ENCODE measurements at places on chromosomes 16 and 17.

- DNase-seq, result no peak
These were observed 71.8 kb downstream of the IRF8 start for GRCh38 chr16:85970738-85971137.

- peak; percentile 89 for DNase-seq
These were observed 16.9 kb downstream of the CLEC16A start for GRCh38 chr16:10961231-10961630.

DNA sequence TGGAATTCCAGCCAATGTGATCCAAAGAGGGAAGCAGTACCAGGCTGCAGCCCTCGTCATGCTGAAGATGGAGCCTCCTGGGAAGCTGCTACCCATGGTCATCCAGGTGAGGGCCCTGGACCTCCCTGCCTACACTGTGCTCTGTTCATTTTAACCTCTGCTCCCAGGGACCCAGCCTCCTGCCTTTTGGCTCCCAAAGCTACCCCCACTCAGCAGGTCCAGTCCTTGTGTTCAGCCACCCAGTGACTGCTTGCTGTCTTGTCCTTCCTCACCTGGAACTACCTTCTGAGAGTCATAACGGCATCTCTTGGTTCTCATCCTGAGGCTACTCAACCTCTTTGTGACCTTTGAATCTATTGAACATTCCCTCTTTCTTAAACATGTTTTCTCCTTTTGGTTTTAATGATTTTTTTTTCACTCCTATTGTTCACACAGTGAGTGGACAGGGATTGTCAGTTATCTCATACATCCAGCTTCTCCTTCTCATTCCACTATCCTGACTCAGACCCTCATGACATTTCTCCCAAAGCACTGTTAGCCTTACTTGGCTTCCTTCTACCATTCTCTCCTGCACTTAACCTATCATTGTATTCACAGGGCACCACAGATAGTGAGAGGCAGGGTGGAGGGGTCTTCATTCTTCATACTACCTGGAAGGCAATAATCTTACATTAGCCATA, 53.3 kb downstream of the GOSR1 start:
- DNase-seq, result peak; percentile 84

- DNase-seq, result no peak
These were observed 129.4 kb downstream of the TANGO6 start for GRCh38 chr16:68972720-68973119.

GRCh38 chr17:77721846-77722160, 236.7 kb upstream of the TNRC6C start:
- DNase-seq, result no peak

GRCh38 chr16:68676113-68676860, 31.2 kb downstream of the CDH3 start:
- peak; percentile 61 for DNase-seq

- DNase-seq, result peak; percentile 83
These were observed 62.1 kb downstream of the CRISPLD2 start for GRCh38 chr16:84881702-84882521.

DNA sequence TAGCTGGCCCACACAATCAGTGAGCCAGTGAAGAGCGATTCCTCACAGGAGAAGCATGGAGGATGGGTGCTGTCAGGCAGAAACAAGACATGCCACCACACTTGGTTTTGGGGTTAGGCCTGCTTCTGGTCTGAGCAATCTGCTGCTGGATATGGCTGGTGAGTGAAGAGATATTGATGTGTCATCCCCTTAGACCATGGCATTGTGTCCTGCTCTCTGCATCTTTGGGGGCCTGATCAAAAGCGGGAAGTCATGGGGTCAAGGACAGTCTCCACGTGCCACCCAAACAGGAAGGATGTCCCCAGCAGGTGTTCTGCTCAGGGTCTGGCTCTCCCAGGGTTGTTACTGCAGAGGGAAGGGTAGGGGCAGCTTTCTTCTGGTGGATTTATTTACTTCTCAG, 140.7 kb downstream of the PRKCB start:
- no peak for DNase-seq

DNA sequence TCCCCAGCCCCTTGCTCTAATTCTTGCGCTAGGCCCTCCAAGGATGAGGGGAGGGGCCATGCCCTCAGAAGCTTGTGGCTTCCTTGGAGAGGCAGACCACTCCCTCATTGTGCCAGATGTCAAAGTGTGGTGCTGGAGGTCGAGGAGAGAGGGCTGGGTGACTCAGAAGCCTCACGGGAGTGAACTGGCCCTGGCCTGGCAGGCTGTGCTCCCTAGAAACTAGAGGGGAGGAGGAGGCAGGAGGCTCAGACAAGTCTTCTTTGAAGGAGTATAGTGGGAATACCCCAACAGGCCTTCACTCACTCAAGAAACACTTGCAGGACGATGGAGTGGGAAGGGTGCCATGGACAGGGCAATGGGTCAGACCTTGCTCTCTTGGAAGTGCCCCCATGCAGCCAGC, 18.5 kb downstream of the ANKRD40 start:
- peak; percentile 74 for DNase-seq

DNA sequence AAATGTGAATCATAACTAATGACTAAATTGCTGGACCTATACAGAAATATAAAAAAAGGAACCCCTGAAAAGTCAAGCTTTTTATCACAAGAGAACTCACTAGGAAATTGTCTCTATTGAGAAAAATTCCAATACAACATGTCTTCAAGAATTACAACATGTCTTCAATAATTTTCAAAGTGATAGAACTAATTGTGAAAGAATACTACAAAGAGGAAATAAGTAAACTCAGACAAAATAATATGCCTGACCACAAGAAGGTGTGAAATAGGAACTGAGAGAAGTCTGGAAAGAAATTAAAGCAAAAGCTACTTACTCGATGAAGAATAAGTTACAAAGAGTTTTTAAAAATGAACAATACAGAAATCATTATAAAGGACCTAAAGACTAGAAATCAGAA, 29.9 kb upstream of the OR1G1 start:
- DNase-seq, result no peak

GRCh38 chr17:34234616-34235015, 20.5 kb upstream of the CCL2 start:
- no peak for DNase-seq

DNA sequence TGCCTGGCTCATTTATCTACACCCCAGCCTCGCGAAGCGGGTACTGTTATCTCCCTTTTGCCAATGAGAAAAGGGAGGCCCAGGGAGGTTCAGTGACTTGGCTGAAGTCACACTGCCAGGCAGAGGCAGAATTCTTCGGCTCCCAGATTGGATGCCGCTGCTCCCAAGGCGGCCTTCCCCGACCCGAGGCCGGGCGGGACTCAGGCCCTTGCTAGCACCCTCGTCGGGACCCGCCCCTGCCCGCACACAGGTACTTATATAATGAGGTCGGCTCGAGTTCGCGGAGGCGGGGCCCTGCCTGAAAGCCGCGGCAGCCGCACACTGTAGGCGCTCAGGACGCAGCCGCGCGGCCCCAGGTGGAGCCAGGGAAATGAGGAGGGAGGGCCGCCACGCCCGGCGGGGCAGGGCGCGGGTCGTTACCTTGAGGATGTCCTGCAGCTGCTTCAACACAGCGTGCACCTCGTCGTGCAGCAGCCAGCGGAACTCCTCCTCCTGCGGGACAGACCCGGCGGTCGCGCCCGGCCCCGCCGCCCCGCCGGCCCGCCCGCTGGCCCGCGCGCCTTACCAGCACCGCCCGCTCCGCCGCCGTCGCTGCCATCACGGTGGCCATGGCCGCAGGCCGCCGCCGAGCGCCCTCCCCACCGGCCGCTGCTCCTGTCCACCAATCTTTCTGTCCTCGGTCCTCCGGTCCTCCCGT, at the start of gene ROGDI:
Gene ROGDI (minus strand): TSS at position 672 of the 697 bp plus-strand sequence. CDS start 62 bp downstream, at position 610.
- DNase-seq, result peak; percentile 66

GRCh38 chr16:56629531-56629930, 2.9 kb upstream of the MT1M start:
- no peak for DNase-seq

GRCh38 chr17:74031316-74032090, 172.0 kb upstream of the RPL38 start:
- no peak for DNase-seq

- DNase-seq, result no peak
These were observed 2.1 kb upstream of the CAMKK1 start for GRCh38 chr17:3894911-3895343.

- DNase-seq, result no peak
These were observed 355.0 kb downstream of the KIF2B start for GRCh38 chr17:54177606-54178308.

- no peak for DNase-seq
These were observed 14.6 kb downstream of the CACNA1H start for GRCh38 chr16:1167276-1168107.

- peak; percentile 36 for DNase-seq
These were observed 10.1 kb upstream of the SLC16A5 start for GRCh38 chr17:75077496-75078283.

DNA sequence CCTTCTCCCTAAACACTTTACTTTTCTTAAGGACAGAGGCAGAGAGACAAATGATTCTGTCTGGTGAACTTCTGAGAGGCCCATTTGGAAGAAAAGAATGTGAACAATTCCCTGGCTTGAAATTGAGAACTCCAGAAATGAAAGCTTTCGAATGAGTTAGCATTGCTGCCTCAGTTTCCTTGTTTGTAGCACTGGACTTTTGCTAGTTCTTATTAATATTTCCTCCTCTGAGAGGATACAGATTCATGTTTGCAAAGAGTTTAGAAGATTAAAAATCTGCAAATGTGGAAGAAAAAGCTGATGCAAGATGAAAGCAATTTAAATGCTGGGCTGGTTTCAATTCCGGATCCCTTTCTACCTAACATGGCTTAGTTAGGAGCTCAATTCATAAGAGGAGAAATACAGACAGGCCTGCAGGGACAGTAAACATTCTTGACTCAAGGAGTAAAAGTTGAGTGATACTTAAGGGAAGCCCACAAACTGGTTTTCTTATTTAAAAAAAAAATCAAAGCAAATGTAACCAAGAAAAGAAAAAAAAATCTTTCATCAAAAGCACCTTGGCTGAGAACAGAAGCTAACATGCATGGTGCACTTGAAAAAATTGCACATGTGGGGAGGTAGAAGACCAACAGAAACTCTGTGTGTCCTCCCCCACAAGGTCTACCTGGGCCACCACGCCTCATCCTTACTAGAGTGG, 27.1 kb downstream of the HNF1B start:
- peak; percentile 33 for DNase-seq

DNA sequence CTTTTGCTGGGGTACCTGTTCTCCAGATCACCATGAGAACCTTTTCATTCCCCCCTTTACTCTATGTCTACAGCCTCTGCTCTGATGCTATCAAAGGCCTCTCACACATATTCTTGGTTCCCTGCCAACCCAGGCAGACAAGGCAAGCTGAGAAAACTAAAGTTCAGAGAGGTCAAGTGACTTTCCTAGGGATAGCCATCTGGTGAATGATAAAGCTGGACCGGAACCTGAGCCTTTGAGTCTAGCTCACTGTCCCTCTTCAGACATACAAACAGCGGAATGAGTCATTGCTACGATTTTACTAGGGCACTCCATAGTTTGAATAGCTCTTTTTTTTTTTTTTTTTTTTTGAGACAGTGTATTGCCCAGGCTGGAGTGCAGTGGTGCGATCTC, 73.3 kb downstream of the XYLT1 start:
- DNase-seq, result no peak

- DNase-seq, result peak; percentile 52
These were observed 36.0 kb downstream of the ARHGAP23 start for GRCh38 chr17:38464251-38464722.

DNA sequence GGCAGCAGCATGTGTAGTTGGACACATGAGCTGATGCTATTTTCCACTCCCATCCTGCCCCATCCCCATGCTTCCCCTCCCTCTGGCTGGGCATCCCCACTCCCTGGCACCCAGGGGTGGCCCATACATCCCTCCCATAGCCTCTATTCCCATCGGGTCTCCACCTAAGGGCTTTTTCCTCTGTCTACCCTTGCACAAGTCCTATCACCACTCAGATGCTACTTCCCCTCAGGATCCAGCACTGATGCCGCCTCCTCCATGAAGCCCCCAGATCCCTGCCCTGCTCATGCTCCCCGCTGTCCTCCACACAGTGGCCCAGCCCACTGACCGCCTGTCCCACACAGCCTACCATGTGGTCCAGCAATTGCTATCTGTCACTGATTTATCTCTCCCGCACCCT, 15.8 kb downstream of the TRPV1 start:
- DNase-seq, result no peak

DNA sequence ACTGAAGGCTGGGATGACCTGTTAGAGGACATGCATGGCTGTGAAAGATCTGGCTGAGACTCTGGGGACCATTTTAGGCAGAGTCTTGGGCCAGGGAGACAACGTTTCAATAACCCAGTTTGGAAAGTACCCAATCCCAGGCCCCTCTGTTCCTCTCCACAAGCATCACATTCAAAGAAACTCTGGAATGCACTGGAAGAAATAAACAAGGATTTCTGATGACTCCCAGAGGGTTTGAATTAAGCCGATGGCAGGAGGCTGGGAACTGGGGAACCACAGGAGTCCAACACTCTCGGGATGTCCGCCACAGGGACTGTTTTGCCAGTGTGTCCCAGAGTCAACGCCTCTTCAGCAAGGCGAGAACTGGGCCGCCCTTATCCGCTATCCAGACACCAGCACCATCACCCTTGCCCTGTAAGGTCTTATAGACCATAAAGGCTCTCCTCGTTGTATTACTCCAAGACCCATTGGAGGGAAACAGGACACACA, 3.3 kb downstream of the PMP22 start:
- DNase-seq, result peak; percentile 24

DNA sequence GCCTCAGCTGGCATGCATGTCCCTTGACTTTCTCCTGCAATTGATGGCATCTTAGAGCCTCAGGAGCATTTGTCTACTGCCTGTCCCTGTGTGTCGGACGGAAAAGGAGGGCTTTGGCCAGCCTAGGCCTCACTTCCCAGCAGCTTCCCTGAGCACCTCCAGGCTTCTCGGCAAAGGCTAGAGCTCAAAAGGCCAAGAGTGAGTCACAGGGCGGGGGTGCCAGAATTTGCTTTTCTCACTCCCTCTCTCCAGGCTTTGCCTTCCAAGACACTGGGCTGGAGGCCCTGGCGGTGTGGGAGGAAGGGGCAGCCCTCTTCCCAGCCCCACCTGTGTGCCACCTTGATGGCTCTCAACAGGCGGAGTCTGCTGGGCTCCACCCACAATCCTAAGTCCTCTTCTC, 107.3 kb upstream of the MAF start:
- DNase-seq, result no peak

- DNase-seq, result no peak
These were observed 40.9 kb upstream of the NAT9 start for GRCh38 chr17:74816905-74817620.

- no peak for DNase-seq
These were observed 10.9 kb upstream of the FOXJ1 start for GRCh38 chr17:76151896-76152454.

GRCh38 chr17:37312137-37312923, 63.5 kb upstream of the C17orf78 start:
- DNase-seq, result no peak

GRCh38 chr17:56038131-56038530, 115.1 kb upstream of the ANKFN1 start:
- no peak for DNase-seq

DNA sequence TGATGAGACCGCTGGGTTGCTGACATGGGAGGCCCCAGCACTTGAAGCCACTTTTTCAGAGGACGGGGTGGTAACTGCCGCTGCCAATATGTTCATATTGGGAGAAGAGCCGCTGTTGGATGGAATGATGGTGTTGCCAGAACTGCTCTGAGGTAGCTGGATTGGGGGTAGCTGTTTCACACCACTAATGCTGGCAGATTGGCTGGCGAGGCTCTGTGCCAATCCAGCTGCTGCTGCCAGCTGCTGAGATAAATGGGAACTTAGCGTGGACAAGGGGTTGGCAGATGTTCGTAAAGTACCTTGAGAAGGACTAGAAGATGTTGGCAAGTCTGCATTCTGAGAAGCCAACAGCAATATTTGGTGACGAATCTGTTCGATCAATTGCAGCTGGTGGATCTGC, 10.0 kb downstream of the SALL1 start:
- no peak for DNase-seq

All from GM03348 (cell line).